Caco-2 (cell line): ENCODE measurements at places on chromosomes 2 and 18. TPM values are rescaled to one million over a fixed set of nuclear protein-coding genes. Genes with fewer than 3 reads are reported as not detected.

DNA sequence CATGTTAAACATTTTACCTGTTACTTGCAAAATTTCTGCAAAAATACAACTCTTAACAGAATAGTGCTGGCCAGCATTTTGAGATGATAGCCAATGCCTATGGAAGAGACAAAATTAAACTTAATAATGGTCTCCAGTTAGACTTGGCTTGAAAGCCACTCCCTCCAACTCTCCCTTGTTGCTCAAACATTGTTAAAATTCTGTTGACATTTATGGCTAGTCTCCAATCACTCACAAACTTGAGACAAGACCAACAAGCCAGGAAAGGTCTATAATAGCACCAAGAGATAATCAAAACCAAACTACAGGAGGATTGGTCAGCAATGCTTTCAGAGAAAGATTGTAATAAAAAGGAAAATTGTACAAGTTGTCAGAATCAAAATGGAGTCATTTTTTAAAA, 770.7 kb upstream of the NXPH2 start:
- no peak for DNase-seq

- no peak for DNase-seq
Measured at GRCh38 chr2:225398372-225398771, 1.1 kb upstream of the NYAP2 start.

GRCh38 chr2:228819701-228820100, 451.4 kb downstream of the PID1 start:
- DNase-seq = no peak

DNA sequence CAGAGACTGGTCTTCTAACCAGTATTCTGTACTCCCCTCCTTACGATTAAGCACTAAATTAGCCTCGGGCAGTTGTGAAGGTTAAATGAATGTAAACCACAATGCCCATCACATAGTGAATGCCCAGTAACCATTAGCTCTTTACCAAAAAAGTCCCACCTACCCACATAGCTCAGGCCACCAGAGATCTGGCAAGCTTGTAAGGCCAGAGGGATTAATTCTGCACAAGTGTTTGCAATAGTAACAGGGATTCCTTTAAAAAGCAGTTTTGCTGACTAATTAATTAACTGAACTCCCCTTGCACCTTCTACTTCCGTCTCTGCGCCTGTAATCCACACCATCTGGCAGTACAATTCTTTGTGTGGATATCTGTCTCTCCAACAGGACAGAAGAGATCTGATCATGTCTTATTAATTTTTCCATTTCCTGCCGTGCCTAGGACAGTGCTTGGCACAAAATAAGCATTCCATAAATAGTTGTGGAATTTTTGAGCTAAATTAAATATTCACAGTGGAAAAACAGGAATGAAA, 36.2 kb upstream of the IGFBP2 start:
- no peak for DNase-seq

GRCh38 chr18:62566199-62566598, 43.4 kb downstream of the ZCCHC2 start:
- DNase-seq = peak; percentile 23

DNA sequence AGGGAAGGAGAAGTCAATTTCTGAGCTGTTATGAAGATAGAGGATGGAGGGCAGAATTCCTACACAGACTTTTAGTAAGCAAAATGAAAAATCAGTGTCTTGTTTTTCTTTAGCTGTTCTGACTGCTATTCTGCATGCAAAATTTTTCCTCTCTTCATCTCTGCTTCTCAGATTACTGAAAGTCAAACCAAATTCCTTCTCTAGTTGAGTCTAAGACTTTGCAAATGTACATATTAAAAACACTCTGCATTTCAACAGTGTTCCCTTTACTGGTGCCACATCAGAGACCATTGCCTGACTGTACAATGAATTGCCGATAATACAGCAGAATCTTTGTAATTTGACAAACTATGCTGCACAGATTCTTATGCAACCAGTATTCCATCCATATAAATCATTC, 198.8 kb downstream of the EXOC6B start:
- no peak for DNase-seq

DNA sequence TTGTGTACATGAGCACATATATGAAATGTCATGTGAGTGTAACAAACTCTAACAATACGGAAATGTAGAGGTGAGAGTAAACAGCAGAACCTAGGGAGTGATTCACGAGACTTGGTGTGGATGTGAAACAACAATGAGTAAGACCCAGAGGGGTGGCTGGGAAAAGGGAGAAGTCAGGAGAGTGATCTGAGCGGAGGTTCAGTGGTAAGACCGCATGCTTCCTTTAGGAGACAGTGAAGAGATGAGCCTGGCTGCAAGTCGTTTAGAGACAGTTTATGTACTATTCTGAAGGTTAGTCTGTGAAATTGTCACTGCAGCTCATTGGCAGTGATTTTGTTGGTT, 150.6 kb downstream of the PRPF40A start:
- DNase-seq = no peak

DNA sequence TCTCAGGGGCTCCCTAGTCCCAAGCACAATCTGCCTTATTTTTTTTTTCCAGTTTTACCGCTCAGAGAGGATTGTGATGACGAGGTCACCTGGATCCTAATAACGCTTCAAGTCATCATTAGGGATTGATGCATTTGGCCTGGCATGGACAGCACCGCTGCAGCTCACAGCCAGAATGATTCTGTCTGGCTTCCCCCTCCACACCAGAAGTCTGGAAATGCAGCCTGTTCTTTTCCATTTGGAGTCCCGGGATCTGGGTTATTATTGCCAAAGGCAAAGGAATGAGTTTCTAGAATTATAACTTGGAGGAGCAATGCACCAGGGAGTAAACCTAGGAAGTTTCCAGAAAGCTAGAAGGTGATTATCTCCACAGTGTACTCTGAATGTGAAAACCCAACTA, 81.1 kb upstream of the TAF1B start:
- DNase-seq = no peak

DNA sequence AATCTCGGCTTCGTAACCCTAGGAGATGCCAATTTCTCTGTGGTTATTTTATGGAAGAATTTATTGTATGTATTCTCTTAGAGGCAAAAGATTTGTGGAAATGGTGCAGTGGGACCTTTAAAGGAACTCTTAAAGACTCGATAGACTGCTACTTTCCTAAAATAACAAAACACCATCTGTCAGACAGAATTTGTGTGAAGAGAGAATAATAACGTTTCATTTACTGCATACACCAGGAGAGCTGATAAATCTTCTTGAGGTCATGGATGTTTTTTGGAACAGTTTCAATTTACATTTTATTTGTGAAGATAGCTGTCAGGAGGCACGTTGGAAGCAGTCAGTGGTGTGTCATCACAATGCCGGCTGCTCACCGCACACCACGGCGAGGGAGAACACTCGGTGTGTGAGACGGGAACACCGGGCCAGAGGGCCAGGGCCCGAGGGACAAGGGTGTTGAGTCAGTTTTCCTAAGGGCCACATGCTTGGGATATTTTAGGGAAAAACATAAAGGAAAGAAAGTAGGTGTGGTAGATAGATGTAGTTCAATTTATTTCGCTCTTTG, 1681.0 kb upstream of the DDX18 start:
- no peak for DNase-seq

DNA sequence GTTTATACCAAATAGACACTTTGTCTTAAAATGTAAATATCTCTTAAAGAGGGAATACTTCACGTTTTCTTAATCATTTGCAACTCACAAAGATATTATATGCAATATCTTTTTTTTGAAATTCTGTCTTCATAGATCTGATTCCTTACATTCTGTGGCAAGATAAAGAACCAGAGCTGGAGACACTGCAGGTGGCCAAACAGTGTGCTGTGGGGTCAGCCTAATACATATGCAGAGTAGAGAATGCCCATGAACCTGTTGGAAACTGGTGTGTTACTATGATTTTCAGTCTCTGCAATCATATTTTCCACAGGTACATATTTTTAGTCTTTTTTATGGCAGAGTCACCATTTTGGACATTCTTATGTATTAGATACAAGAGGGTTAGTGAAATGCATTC, 229.6 kb upstream of the CHST9 start:
- no peak for DNase-seq

The NOSTRIN gene
- total RNA-seq = 9.6 and 9.8 TPM in 2 replicates

The CRYGB gene
- not detected in 2 replicates for total RNA-seq

The C2orf15 gene
- total RNA-seq = 11.3 and 12.5 TPM in 2 replicates

The GCG gene
- total RNA-seq = not detected in 2 replicates

The KANSL1L gene
- total RNA-seq = 5.3 and 5.7 TPM in 2 replicates
